Left colon (tissue), 2 donors: ENCODE measurements at places on chromosomes 7 and 10. TPM values are rescaled to one million over a fixed set of nuclear protein-coding genes. Genes with fewer than 3 reads are reported as not detected.

The ATG9B gene
- total RNA-seq = 0.22 TPM

The CFAP58 gene
- total RNA-seq = 0.09 TPM

The DYNC1I1 gene
- 0.43 TPM for total RNA-seq

The ACSL5 gene
- 216 TPM for total RNA-seq

The KAZALD1 gene
- 21.0 TPM for total RNA-seq

The AASS gene
- 1.8 TPM for total RNA-seq

- no peak for DNase-seq
Observed at GRCh38 chr7:151472644-151473380, 32.9 kb upstream of the CRYGN start.

DNA sequence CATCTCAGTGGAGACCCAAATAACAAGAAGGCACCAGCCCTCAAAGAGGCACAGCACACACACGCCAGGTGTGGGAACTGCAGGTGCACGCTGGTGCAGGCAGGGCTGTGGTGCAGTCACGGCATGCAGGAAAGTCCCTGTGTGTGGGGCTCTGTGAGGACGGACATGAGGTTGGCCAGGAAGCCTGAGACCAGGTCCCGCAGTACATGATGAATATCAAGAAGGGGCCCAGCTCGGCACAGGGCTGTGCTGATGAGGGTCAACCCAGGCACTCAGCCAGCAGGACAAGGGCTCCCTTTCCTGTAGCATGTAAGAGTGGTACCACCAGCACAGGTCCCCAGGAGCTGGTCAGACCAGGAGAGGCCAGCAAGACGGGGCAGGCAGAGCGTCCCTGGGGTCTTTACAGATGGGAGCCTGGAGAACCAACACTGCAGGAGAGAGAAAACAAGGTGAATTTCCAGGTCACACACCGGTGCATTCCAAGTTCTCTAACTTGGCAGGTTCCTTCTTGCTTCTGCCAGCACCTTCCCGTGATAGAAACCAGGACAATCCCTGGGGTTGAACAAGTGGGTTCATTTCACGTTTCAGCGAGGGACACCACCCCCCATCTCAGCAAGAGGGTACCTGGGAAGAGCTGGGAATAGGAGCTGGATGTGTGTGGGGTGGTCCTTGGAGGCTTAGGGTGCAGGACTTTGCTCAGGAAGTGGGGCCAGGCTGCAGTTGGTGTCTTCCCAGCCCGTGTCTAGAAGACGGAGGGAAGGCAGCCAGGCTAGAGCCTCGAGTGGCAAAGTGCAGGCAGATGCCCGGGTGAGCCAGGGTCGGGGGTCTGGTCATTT is 244.8 kb upstream of the TCERG1L start:
- no peak for DNase-seq

DNA sequence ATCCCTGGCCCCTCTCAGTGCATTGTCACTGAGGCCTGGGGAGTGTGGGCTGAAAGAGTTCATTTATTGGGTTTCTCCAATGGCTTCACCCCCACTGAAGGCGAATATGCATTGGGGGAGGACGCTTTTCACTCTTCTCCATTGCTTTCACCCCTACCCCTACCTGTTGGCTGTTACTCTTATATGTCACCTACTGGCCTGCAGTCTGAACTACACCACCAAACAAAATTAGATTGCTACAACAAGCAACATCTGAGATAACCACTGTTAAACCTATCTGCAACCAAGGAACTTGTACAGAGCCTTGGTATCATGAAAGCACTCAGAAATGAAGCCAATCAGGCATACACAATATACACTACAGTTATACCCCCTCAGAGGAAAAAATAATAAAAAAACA is 203.7 kb downstream of the REEP3 start:
- DNase-seq = no peak

DNA sequence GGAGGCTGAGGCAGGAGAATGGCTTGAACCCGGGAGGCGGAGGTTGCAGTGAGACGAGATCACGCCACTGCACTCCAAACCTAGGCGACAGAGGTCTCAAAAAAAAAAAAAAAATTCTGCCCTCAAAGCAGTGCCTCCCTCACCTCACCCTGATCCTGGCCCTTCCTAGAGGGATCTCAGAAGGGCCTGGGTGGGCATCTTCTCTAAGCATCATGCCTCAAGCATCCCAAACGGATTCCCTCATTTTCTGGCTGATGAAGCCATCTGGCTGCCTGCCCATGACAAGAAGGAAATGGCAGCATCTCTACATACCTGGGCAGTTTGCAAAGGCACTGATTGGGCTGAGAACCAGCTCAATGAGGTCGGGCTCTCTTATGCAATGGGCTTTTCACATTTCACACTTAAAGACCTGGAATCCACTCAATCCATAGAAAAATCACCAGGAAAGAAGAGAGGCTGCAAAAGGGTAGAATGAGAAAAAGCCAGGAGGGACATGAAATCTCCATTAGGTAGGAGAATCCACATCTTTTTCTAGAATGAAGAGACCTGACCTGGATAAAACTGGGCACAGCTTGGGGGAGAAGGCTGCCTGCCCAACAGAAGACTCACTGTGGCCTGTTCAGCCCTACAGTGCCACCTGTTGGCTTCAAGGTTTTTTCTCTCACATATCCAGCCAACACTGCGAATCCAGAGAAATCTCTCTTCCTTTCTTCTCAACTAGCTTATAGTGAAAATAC is 48.1 kb downstream of the PDLIM1 start:
- no peak for DNase-seq

GRCh38 chr10:123429706-123430221 is 236.4 kb upstream of the GPR26 start:
- no peak for DNase-seq

DNA sequence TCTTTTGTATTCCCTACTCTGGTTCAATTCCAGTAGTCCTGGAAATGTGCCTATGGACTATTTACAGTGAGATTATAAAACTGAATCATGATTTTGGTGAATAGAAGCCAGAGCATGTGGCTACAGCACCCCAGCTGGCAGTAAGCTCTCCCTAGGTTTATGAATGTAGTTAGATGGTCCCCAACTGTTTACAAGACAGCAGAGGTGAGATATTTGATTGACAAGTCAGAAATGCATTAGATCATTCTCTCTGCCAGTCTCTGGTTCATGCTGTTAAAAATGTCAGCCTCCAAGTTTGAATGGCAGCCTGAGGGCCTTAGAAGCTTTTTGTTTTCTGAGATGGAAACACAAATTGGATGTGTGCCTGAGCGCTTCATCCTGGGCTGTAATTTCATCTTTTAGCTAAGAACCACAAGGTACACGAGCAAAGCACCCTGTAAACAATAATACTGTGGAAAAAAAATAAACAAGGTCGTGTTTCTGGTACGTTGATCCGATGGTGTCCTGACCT is 85.0 kb downstream of the BTRC start:
- DNase-seq = no peak

- no peak for DNase-seq
Observed at GRCh38 chr7:142597547-142597946, 151.7 kb upstream of the PRSS1 start.

DNA sequence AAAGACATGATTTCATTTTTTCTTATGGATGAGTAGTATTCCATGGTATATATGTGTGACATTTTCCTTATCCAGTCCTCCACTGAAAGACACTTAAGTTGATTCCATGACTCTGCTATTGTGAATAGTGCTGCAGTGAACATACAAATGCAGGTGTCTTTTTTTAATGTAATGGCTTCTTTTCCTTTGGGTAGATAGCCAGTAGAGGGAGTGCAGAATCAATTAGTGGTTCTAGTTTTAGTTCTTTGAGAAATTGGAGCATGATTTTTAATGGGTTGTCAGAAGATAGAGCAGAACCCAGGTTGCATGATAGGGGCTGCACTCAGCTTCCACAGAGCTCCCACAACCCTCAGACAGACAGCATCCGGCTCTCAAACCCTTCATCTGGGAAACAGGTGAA is 152.9 kb upstream of the PLXDC2 start:
- DNase-seq = no peak

DNA sequence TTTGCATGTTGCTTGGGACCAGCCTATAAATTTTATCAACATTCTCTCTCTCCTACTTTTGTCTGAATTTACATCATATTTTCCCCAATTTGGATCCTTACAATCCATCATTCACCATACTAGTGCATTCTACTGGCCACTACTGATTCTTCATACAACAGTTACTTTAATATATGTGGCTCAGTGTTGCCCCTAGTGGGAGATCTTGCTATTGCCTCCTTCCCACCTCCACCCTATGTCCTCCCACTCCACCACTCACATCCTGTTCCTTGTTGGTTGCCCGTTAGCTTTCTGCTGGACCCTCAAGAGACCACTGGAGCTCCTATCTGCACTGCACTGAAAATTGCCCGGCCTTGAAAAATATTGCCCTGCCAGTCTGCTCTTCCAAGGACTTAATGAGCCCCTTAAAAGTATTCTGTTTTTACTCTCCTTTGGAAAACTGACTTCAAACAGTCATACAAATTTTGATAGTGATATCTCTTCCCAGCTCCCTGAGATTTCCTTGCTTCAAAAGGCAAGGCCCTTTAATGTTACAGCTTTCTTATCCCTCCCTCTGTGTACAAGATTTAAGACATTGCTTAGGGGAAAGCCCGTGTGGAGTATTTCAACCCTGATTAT is 243.2 kb upstream of the TMEM229A start:
- no peak for DNase-seq

GRCh38 chr10:79942261-79943185 is 6.4 kb downstream of the SFTPD start:
- DNase-seq = no peak

GRCh38 chr10:31830887-31831286 is 97.7 kb downstream of the ARHGAP12 start:
- no peak for DNase-seq

DNA sequence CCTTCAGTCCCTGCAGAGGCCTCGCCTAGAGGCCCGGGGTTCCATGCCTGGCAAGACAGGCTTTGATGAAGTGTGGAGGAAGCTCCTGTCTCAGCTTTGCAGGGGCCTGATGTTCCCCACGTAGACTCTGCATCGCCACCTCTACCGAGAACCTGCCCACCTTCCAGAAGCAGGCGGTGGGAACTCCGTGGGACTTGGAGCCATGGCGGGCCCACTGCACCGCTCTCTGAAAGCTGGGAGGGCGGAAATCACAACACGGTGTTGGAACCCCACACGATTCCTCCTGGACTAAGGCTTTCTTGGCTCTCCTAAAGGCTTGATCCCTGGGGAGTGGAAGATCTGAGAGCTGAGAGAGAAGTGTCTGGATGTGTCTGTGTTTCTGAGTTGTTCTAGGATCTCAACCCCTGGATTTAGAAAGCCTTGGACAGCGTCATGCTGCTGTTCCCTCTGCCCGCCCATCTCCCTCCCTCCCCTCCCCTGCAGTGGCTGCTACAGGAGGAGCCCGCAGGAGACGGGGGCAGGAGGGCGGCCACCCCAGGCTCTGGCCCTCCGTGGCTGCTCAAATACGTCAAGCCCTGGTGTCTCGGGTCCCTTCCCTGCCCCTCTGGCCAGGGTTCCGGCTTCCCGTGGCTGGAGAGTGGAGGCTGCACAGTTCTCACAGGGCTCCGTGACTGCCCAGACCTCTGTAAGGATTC is 79.7 kb downstream of the VIPR2 start:
- DNase-seq = no peak
